Right kidney (tissue), 9 donors: ENCODE measurements at places on chromosomes 4 and X.

- DNase-seq: no peak
Measured at GRCh38 chr4:47355568-47355967, 107.9 kb downstream of the COMMD8 start.

GRCh38 chr4:81255524-81255923, 40.5 kb upstream of the PRKG2 start:
- DNase-seq: no peak

GRCh38 chr4:141036786-141037185, 96.5 kb downstream of the RNF150 start:
- no peak for DNase-seq

GRCh38 chr4:143417679-143418403, 81.2 kb downstream of the GAB1 start:
- DNase-seq: no peak

DNA sequence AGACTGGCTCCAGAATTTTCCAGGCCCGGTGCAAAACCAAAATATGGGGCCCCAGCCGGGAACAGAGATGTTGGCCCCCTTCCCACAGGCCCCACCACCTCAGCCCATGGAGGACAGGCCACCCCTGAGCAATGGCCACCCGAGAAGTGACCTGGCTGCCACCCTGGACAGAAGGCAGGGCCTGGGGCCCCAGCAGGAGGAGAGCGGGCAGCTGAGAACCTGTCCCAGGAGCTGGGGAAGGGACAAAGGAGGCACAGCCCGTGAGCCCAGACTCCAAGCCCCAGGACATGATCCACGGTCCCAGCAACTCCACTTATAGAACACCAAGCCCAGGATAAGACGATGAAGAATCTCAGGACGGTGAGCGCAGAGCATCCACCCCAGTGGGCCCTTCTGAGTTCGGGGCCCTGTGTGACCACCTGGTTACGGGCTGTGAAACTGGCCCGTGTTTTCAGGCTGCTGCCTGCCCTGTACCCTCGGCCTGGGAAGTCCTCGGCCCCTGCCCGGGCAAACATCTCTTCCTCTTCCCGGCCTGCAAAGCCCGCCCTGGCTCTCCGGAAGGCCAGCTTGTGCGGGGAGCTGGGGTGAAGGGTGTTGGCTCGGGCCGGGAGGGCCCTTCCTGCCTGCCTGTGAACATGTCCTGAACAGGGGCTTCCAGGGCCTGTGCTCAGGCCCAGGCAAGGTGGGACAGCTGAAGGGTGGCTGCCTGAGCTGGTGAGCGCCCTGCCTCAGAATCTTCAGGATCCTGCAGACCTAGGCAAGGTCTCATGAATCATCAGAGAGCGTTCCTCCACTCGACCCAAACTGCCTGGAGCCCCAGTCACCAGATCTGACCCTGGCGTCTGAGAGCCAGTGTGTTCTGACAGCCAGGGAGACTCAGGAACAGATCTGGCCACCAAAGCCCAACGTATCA, 47.0 kb upstream of the MAN2B2 start:
- DNase-seq: no peak

GRCh38 chr4:70914000-70914399, 11.8 kb downstream of the MOB1B start:
- no peak for DNase-seq

DNA sequence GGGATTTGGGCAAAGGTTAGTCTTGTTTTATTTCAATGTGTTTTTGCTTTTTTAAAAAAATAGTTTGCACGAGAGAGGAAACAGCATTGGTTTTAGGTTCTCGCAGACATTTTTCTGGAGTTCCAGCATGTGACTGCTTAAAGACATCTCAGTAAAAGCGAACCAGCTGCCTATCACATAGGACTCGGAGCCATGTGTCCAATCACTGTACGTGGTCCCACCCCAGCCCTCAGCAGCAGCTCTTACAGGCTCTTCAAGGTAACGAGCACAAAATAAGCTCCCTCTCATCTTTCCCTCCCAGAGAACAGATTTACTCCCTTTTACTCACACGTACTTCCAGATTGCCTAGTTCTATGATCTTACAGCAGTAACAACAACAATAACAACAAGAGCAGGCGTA, 68.7 kb downstream of the MCF2 start:
- no peak for DNase-seq

GRCh38 chrX:66221856-66222255, 57.8 kb downstream of the HEPH start:
- DNase-seq: no peak

- DNase-seq: no peak
Measured at GRCh38 chr4:11565899-11566298, 137.2 kb upstream of the HS3ST1 start.

DNA sequence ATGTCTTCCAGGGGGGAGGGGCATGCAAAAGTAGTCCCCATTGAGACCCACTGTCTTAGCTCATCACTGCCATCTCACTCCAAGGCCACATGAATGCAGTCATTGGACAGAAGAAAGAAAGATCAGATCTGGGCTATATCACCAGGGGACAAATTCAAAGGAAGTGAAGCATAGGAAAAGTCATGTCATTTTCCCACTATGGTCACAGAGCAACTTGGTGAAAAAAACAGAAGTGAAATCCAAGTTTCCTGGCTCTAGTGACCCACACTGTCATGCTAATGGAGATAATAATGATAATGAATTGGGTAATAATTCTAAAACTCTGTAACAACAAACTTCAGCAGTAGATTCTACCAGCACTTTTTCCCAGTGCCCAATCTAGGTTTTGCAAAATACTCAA, 9.9 kb downstream of the LHFPL1 start:
- no peak for DNase-seq

DNA sequence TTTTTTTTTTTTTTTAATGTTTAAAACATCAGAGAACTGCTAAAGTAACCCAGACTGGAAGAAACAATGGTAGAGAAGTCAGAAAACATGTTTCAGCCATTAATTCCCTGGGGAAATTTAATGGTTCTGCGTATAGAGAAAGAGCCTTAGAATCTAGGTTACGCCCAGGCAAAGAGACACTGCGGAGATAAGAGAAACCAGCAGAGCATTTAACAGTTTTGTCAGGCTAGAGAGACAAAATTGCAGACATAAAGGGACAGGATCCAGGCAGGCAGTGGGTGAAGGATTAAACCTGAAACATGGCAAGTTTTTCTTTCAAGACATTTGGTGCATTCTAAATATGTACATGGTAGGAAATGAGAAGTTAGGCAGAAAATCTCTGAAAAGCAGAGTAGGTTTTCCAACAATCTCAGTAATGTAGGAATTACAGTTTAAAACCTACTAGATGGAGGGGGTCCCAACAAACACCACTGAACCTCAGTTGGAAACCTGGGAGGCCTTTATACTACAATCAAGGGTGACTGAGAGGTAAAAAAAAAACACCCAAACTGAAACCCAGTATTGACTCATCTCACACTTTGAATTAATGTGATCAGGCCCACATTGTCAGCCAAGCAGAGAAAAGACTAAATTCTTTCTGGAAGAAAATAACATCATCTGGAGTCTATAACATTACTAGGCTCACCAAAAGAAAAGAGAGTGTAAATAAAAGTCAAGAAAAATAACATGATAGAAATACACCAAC, 254.2 kb upstream of the NWD2 start:
- DNase-seq: no peak

DNA sequence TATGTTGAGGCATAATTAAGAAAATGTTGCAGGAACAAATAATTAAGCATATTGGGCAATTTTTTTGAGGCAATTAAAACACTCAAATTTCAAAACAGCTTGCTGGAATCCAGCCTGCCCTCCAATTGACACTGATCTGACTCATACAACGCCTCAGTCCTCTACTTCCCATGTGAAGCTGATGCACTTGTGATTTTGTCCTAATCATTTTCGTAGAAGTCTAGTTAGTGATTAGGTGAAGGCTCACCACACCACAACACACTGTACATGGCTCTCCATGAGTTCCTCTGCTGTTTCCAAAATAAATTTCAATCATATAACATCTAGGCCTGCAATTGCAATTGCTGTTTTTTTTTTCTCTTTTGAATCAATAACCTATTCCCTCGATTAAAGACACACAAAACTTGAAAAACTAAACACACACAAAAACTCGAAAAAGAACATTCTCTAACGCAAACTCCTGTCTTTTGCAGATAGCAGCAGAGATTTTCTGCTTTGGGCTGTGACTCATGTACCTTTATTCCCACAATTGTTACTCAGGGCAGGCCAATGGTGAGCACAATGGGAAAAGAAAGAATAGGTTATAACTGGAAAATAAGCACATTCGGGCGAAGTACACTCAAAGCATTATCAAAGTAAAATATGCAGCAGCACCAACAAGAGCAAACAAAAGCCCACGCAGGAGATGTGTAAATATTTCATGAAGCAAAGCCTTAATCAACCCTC, 1.7 kb downstream of the GPRIN3 start:
- no peak for DNase-seq

DNA sequence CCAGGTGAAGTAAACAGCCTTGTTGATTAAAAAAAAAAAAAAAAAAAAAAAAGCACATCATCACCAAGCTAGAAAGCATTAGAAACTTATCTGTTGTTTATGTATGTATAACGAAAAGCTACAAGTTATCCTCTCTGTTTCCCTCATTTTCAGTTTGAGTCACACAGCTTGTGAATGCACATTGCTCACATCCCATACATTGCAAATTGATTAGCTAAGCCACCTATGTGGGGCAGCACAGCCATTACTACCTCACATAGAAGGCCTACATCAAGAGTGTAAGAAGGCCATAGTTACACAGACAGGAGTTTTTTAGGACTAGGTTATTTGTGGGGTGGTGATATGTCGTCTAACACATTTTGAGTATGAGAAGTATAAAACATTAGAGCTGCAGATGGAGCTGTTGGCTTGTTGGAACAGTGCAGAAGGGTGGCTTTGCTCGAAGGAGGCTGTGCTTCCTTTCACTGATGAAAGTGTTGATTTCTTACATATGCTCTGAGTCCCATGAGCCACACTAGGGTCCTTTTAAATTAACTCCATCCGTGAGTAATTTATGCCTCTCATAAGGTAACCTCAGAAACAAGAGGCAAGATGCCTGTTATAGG, 431.6 kb downstream of the GABRG1 start:
- DNase-seq: no peak

GRCh38 chr4:25889589-25890503, 24.2 kb upstream of the SMIM20 start:
- no peak for DNase-seq

- no peak for DNase-seq
Measured at GRCh38 chr4:80036306-80036705, 36.7 kb downstream of the ANTXR2 start.

DNA sequence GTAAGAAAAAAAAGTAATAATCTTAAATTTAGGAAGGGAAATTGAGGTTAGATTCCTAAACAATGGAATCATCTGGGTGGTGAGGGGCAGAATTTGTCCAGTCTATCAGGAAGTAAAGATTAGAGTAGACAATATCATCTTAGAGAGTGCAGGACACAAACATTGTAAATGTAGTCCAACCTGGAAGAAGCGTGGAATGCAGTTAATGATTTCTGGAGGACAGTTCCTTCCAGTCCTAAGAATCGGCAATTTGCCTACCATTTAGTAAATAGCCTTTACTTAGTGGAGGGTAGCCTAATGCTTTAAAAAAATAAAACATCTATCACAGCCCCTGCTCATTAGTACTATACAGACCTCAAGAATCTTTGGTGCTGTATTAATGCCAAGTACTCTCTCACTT, 147.5 kb upstream of the TTC29 start:
- DNase-seq: no peak

- no peak for DNase-seq
Measured at GRCh38 chr4:2829321-2829932, 14.2 kb upstream of the ADD1 start.

DNA sequence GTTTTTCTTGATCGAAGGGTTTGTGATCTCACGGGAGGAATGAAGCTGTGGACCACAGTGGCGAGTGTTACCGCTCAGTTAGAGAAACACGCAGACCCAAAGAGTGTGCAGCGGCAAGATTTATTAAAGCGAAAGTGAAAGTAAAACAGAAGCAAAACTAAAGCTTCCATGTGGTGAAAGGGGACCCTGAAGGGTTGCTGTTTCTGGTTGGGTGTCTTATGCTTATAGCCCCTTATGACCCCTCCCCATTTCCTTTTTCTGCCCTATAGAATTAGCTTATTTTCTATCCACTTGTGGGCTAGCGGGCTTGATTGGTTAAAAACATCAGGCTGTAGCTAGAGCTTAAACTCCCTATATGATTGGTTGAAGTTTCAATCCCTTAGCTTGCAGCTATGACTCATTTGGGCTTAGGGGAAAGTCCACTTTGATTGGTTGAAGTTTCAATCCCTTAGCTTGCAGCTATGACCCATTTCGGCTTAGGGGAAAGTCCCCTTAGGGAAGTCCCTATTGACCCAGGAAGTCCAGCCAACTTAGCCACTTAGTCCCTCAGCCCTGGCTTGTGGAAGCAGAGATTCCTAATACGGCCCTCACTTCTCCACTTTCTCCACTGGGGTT, 171.2 kb upstream of the NWD2 start:
- DNase-seq: no peak

- no peak for DNase-seq
Measured at GRCh38 chrX:70128071-70128470, 5.2 kb upstream of the IGBP1 start.

- no peak for DNase-seq
Measured at GRCh38 chr4:183434666-183435190, 9.7 kb upstream of the CDKN2AIP start.

- no peak for DNase-seq
Measured at GRCh38 chr4:113302051-113302450, 252.6 kb downstream of the ANK2 start.

GRCh38 chr4:8688041-8688907, 95.7 kb downstream of the CPZ start:
- DNase-seq: peak; percentile 57

GRCh38 chrX:16002185-16002584, 121.2 kb upstream of the GRPR start:
- DNase-seq: no peak

DNA sequence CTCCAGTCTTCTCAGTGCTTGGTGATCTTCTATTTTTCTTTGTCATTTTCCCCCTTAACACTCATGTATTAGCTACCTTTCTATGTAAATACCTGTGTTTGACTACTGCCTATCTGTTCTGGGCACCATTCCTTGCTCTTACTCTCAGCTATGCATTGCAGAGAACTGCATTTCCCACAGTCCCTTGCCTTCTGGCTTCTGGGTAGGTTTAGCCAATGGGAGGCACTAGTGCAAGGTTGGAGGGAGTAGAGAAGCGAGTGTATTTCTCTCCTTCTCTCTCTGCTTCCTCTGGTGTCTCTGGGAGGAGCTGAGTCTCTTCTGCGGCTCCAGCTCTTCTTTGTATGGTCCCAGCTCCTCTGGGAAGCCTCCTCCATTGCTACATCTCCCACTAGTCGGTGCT, 50.5 kb downstream of the CWH43 start:
- no peak for DNase-seq

- no peak for DNase-seq
Measured at GRCh38 chr4:84583876-84584380, 1.0 kb downstream of the CDS1 start.

- no peak for DNase-seq
Measured at GRCh38 chrX:105662248-105662647, 160.1 kb upstream of the NRK start.

DNA sequence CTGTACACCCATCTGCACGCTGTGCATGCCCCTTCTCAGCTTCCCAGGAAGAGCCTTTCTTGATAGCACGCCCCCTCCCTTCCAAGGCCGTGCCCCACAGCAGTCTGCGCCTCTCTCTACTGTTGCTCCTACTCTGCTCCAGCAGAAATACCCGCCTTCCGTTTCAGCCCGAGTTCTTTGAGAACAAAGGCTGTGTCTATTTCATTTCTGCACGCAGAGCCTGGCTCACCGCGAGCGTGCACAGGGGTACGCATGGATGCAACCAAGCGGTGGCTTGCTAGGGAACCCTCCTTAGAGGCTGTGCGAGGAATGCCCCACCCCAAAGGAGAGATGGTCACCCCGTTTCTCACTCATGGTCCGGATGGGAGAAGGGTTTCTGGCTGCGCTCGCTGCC, 485 bp downstream of the AADAT start:
- peak; percentile 87 for DNase-seq

- DNase-seq: no peak
Measured at GRCh38 chrX:133380711-133381619, 34.3 kb downstream of the GPC4 start.
